CD4-positive, alpha-beta T cell treated with Interferon alpha-2 for 1 hour (primary cell): ENCODE measurements at places on chromosomes 12 and 14.

- DNase-seq: no peak
Observed at GRCh38 chr12:49952391-49953055, 2.0 kb downstream of the AQP2 start.

GRCh38 chr12:31947971-31948370 is 11.2 kb upstream of the RESF1 start:
- no peak for DNase-seq

- DNase-seq: no peak
Observed at GRCh38 chr14:61932974-61933373, 170.8 kb downstream of the SNAPC1 start.

GRCh38 chr14:68027276-68027675 is 207.7 kb downstream of the RAD51B start:
- DNase-seq: no peak

- no peak for DNase-seq
Observed at GRCh38 chr14:74083161-74083560, 1.1 kb downstream of the ALDH6A1 start.

GRCh38 chr12:75665216-75665615 is 153.8 kb upstream of the KRR1 start:
- no peak for DNase-seq

- no peak for DNase-seq
Observed at GRCh38 chr12:71661977-71662530, 1.6 kb downstream of the ZFC3H1 start.

DNA sequence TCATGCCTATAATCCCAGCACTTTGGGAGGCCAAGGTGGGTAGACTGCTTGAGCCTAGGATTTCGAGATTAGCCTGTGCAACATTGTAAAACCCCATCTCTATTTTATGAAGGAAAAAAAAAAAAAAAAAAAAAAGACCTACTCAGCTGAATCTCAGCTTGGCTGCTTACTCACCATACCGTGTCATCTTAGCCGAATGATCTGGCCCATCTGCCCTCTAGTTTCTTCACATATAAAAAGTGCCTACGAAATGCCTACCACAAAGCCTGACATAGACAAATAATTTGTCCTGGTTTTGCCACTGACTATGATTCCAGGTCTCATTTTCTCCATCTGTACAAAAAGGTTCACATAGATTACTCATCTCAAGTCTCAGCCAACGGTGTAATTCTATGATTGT is 10.1 kb downstream of the DIABLO start:
- no peak for DNase-seq

GRCh38 chr14:50013198-50013918 is 103.0 kb downstream of the VCPKMT start:
- no peak for DNase-seq

GRCh38 chr12:59627582-59627981 is 31.8 kb downstream of the SLC16A7 start:
- DNase-seq: no peak

DNA sequence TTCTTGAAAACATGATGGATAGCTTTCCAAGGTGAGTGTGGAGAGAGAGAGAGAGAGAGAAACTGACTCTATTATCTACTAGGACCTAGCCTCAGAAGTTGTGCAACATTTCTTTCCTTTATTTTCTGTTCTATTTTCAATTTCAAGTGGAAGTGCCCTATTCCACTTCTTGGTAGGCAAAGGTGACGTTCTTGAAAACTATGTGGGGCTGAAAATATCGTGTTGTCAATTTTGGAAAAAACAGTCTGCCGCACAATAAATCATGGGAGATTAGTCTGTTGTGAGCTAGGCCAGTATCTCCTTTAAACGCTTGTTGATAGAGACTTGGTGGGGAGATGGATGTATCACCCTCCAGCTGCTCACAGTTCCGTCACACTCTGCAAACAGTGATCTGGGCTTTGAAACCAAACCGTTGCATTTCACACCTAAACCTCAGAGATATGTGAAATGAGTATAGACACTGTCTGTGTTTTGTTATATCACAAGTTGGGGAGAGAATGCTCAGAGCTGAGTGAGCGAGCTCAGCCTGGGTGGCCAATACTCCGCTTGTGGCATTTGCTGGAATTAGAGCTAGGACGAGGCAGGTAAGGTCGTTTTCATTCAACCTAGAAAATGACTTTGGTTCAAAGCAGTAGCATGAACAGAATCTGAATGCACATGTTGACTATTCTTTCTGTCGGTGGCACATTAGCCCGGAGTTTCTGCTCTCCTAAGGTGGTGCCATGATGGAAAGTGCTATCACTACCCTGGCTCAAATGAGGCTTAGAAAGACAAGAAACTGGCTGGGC is 75.1 kb upstream of the ST8SIA1 start:
- peak; percentile 50 for DNase-seq

DNA sequence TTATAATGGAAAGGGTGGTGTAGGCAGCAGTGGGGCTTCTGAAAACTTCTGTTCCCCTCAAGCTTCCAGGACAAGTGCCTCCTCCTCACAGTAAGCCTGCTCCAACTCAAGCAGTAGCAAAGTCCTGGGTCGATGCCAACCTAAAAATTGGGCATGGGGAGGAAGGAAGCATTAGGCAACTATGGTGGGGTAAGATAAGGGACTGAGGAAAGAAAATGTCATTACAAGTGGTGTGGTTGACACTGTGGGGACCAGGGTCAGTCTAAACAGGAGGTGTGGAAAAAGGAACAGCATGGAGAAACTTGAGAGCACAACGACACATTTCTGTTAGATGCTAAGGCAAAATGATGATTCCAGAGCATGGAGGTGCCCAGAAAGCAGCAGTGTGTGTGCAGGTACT is 34.9 kb downstream of the WIF1 start:
- no peak for DNase-seq

DNA sequence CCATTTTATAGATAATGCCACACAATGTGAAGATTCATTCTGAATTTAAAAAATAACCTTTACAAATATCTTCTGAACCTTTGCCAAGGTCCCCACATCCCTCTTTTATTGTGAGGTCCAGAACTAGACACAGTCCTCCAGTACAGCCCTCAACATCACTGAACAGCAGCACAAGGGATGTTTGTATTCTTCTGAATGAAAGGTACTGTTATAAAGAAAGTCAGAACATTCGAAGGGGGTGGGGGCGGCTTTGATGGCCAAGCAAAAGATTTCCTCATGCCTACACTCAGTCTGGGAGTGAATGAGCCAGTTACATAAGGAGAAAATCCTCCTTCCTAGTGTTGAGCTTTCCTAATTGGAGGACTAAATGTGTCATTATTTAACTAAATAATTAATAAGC is 77.3 kb downstream of the PPM1A start:
- no peak for DNase-seq

DNA sequence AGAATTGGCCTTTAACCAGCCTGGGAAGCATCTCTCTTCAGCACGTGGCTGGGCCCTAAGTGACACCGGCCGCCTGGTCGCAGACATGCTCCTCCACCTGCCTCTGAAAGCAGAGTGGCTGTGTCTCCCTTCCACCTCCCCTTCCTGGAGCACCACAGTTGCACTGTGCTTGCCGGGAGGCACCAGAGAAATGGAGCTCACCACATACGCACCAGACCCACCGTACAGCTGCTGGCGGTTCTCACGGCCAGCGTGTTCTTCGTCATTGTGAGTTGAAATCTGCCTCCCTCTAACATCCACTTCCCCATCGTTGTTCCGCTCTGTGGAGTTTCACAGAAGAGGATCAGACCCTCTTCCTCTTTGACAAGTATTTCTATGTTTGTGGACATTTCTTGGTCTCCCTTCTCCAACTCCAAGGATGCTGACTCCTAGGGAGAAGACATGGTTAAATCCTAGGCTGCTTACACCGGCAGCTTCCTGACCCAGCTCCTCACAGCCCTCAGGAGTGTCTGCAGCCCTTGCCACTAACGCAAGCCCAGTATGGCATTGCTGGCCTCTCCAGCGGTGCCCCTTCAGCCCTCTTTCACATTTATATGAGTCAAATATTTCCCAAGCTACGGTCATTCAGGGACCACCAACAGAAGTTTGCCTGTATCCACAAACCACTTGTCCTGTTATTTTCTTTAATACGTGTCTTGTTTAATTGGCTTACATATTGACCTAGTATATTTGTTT is 11.5 kb upstream of the KRT5 start:
- DNase-seq: no peak

DNA sequence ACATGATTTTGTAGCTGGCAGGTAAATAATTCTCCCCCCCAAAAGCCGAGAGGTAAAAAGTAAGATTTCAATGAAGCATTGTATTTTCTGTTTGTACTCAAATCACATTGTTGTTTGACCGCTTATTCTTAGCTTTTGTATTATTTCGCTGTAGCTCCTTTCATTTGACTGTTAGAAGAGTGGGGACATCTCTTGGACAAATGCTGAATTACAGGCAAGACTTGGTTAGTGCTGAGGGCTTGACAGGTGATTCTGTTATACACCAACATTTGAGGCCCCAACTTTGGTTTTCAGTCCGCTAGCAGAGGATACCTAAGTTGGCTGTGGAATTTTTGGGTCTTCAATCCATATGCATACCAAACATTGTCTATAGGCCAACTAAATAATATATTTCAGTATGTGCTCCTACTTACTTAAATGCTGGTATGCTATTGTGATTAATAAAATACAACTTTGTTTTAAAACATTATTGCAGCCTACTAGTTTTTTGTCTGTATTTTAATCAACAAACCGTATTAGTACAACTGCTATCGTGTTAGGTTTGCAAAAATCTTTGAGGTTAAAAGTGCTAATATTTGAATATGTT is 102.2 kb downstream of the ERC1 start:
- peak; percentile 16 for DNase-seq

- DNase-seq: no peak
Observed at GRCh38 chr12:39671898-39672875, 52.6 kb upstream of the ABCD2 start.

DNA sequence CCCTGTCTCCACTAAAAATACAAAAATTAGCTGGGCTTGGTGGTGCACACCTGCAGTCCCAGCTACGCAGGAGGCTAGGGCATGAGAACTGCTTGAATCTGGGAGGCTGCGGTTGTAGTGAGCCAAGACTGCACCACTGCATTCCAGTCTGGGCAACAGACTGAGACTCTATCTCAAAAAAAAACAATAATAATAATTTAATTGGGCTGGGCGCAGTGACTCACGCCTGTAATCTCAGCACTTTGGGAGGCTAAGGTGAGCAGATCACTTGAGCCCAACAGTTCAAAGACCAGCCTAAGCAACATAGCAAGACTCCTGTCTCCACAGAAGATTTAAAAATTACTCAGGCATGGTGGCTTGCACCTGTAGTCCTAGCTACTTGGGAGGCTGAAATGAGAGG is 26.7 kb downstream of the CBX5 start:
- DNase-seq: no peak

DNA sequence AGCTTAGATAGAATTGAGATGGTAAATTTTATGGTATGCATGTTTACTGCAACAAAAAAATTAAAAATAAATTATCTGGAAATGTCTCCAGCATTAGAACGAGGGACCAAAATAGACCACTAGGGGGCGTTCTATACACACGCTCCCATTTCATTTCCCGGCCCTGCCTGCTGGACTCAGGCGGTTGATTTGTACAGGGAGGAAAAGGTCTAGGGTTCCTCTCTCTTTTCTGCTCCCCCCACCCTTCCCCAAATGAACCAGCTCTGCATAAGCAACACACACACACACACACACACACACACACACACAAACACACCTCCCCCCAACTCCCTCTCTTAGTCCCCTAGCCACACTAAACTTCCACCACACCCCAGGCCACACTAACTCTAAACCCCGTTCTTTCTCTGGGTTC is 7.8 kb upstream of the DTX1 start:
- DNase-seq: peak; percentile 66

DNA sequence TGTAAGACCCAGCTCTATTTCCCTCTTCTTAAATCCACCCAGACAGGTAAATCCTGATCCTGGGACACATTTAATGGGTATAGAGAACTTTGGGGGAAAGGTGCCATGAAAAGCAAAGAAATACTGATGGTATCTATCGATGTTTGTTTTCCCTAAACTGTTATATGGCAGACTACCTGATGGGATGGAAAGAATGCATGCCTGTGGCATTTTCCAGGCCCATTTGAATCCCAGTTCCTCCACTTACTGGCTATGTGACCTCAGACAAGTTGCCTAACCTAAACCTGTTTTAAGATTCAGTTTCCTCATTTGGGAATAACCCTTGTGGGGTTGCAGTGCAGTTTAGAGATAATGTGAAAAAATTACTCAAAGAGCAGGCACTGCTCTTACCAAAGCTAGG is 404.5 kb downstream of the FUT8 start:
- DNase-seq: no peak

GRCh38 chr12:27343255-27344000 is 10.8 kb downstream of the BMAL2 start:
- DNase-seq: no peak

DNA sequence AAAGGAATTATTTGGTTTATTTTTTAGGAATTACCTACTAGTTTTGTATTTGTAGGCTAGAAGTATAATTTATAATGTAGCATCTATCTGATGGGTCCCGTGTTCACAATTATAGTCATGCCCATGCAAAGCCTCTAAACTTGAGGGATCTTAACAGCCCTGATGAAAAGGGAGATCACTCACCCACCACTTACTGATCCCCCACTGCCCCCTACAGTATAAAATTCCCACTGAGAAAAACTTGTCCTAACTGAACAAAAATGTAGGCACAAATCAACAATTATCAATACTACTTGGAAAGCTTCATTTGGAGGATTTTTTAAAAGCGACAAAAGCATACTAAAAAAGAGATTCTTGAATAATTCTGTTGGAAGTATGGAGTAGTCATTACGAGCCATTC is 21.0 kb downstream of the WIF1 start:
- DNase-seq: no peak

DNA sequence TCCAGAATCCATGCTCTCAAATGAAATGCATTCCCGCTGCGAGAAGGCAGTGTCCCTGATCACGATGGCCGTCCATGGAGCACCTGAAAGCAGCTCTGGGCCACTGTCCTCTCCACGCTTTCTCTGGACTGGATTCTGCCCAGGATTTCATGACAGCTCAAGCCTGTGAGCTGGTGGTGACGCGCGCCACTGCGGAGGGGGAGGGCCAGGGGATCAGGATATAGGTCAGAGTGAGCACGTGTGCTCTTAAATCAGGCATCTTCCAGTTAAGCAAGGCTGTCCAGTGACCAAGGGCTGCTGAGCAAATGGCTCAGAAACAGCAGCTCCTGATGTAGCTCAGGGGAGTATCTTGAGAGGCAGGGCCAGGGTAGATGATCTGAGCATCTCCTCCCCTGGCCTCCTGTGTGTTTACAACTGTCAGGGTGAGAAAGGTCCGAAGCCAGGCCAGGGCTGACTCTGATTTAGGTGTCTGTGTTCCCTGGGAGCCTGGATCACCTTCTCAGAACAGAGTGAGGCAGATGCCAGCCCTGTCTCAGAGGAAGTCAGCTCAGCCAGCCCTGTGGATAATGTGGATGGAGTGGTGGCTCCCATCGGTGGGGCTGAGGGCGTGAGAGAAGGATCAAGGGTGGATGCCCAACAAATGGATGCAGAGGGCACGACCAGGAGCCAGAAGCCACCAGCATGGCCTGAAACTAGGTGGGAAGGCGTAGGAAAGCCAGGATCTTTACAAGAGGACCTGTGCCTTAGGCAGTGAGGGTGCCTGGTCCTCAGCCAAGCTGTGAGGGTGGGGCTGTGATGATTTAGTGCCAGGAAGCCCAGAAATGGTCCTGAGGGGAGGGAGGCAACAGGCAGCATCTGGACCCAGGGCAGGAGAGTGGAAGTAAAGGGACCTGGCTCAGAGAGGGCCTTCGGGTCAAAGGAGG is 55.3 kb downstream of the ELK3 start:
- no peak for DNase-seq
